ENCODE measurements at places on chromosomes 11 and 22. TPM values are rescaled to one million over a fixed set of nuclear protein-coding genes. Genes with fewer than 3 reads are reported as not detected.
A peak's percentile ranks its signal among the peaks of the same experiment; 100 is the strongest.

Gene CDK2AP2
- 17.7 TPM for total RNA-seq

GRCh38 chr11:119584193-119585042 lies 144.6 kb downstream of the NECTIN1 start:
- DNase-seq = no peak

GRCh38 chr22:49079027-49079725 lies 748.5 kb downstream of the BRD1 start:
- DNase-seq = no peak

GRCh38 chr11:103942646-103943045 lies 93.8 kb upstream of the DDI1 start:
- no peak for DNase-seq

Gene USH1C
- total RNA-seq = not detected

Gene OR52I1
- not detected for total RNA-seq

- DNase-seq = peak; percentile 93
Measured at GRCh38 chr11:353179-353873, 16.0 kb upstream of the B4GALNT4 start.

GRCh38 chr11:64868904-64869570 lies 9.4 kb downstream of the EHD1 start:
- peak; percentile 53 for DNase-seq

Gene COA4
- total RNA-seq = 53.8 TPM

Gene MMP8
- total RNA-seq = not detected

Gene SCUBE1
- total RNA-seq = 6.9 TPM

GRCh38 chr11:27401833-27402316 lies 38.9 kb upstream of the CCDC34 start:
- DNase-seq = no peak

GRCh38 chr11:44306052-44306917 lies 3.7 kb downstream of the ALX4 start:
- DNase-seq = no peak

Gene NPTXR
- 18.3 TPM for total RNA-seq

- DNase-seq = no peak
Measured at GRCh38 chr11:33931067-33931466, 39.2 kb upstream of the LMO2 start.

- DNase-seq = peak; percentile 37
Measured at GRCh38 chr22:21642584-21643448, 714 bp downstream of the SDF2L1 start.

DNA sequence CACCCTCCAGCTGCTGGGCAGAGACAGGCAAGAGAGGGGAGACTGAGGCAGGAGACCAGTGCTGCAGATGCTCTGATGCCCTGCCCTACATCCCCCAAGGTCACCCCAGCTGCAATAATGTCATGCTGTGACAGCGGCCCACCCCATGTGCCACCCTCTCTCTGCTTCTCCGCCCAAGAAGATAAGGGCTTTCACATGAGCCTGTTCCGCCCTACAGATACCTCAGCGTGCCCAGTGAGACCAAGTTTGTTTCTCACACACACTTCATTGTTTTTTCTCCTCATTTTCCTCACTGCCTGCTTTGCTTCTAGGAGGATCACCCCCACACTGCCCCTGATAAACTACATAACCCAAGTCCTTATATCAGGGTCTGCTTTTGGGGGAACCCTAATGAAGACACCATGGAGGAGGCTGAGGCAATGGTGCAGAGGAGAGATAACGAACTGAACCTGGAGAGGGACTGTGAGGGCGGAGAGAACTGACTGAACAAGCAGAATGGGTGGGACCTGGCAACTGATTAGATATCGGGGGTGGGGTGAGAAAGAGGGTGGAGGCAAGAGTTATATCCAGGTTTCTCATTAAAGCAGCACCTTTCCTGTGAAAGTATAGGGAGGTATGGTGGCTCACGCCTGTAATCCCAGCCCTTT lies 37.5 kb upstream of the TSKU start:
- DNase-seq = no peak

DNA sequence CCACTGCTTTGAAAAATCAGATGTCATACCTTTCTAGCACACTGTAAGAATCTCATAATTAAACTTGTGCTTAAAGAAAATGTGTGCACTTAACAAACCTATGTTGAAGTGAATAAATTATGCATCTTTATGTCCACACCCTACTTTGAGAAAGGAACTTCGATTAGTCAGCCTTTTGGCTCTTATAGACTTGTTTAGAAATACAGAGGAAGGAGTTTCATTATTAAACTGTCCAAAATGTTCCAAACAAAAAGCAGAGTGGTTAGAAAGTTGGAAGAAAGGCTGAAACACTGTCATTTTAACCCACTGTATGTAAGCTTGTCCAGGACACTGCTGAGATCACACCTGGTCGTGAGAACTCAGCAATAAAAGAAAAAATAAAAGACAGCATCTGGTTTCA lies 863.2 kb upstream of the CHORDC1 start:
- DNase-seq = no peak

DNA sequence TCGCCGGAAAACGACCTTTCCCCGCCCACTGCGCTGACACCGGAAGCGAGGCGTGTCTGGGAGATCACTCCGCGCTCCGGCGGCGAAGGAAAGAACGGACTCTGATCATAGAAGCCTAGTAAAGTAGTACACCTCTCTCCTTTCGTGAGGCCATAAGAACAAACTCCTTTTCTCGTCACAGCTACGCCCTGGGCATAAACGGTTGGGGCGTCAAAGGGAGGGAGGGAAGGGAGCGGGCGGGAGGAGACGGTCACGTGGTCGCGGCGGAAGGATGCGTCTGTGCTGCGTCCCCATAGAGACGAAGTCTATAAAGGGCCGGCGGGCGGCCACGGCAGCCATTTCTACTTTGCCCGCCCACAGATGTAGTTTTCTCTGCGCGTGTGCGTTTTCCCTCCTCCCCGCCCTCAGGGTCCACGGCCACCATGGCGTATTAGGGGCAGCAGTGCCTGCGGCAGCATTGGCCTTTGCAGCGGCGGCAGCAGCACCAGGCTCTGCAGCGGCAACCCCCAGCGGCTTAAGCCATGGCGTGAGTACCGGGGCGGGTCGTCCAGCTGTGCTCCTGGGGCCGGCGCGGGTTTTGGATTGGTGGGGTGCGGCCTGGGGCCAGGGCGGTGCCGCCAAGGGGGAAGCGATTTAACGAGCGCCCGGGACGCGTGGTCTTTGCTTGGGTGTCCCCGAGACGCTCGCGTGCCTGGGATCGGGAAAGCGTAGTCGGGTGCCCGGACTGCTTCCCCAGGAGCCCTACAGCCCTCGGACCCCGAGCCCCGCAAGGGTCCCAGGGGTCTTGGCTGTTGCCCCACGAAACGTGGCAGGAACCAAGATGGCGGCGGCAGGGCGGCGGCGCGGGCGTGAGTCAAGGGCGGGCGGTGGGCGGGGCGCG lies at the start of gene ATF4:
Gene ATF4, plus strand, starts transcription at position 337 of the 880 bp plus-strand sequence. CDS start 884 bp downstream, outside the sequence.
- DNase-seq = peak; percentile 93

DNA sequence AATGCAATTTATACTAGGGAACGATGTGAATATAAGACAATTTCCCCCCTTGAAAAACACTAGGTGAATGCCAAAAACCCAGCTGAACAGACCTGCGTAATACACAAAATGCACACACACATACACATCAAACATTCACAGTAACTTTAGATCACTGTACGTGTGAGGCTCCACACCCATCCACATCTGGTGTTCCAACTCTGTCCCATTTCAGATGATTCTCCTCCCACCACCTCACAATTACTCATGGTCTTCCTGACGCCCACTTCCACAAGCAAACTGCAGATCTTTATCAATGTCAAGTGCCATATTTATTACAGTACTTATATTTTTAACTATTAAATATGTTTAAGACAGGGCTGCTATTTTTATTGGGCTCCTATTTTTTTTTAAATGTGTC lies 57.8 kb upstream of the TENM4 start:
- no peak for DNase-seq

DNA sequence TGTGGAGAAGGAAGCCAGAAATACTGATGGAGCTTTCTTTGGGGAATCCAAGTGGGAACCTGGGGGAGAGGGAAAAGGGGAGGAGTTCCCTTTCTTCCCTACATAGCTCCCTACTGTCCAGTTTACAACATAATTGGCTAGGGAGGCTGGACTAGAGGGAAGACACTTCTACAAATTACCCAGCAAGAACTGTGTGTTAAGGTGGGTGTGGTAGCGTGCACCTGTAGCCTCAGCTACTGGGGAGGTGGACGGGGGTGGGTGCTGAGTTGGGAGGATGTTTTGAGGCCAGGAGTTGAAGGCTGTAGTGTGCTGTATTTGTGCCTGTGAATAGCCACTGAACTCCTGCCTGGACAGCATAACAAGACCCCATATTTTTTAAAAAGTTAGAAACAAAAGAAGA lies 74.0 kb downstream of the NAV2 start:
- no peak for DNase-seq

Gene PIH1D2
- total RNA-seq = 2.4 TPM

- no peak for DNase-seq
Measured at GRCh38 chr22:44179196-44179988, 1.3 kb upstream of the PARVG start.

DNA sequence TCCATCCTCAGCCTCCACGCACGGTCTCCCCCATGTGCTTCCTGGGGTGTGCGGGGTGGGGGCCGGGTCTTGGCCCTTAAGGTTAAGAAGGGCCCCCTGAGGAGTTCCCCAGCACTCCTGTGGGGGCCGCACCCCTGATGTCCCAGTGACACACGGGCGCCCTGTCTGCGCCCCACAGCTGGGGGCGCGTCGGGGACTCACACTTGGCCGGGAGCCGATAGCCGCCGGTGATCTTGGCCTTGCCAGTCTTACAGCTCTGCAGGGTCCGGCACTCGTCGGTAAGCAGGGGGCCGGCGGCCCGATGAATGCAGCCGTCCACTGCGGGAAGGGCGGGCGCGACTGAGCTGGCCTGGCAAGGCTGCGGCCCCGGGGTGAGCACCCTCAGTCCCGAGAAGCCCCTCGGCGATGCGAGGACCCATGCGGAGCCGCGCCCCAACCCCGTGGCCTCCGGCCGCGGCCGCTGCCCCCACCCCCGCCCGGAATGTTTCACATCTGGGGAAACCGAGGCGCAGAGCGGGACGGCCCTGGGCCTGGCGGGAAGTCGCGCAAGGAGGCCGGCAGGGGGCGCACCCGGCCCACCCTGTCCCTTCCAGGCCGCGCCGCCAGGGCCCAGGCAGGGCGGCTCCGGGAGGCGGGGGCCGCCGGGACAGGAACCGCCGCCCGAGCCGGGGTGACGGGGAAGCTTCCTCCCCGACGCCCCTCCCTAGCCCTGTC lies 13.9 kb downstream of the OTUB1 start:
- peak; percentile 81 for DNase-seq

DNA sequence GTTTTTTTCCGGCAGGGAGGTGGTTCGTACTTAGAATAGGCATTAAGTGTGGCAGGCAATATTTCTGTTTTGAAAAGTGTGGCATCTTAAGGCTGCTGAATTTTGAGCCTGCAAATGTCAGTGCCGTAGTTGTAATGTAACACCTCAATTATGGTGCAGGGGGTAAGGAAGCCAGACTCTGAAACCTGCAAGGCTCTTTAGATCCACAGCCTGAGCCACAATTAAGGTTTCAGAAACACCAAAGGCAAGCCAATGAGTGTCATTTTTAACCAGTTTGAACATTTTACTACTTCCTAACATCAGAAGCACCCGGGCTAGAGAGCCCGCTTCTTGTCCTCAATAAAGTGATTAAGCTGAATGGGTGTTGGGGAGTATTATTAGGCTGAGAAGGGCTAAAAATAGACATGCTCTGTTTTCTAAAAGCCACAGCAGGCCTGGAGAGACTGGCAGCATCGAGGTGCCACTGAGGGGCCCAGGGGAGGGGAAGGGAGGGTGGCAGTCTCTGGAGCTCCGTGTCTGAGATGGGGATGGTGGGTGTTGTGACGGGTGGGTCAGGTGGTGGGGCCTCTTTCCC lies 113.4 kb downstream of the ZBTB16 start:
- DNase-seq = no peak

GRCh38 chr22:46878191-46878948 lies 115.9 kb downstream of the TBC1D22A start:
- no peak for DNase-seq

Gene NDUFS8
- 138 TPM for total RNA-seq

Gene TRIM51
- not detected for total RNA-seq

Gene CLMP
- total RNA-seq = 25.3 TPM

Gene ASPHD2
- 1.4 TPM for total RNA-seq

Gene MORC2
- total RNA-seq = 20.1 TPM

GRCh38 chr11:57432149-57432561 lies 5.2 kb upstream of the SLC43A3 start:
- DNase-seq = no peak

Gene CCDC73
- total RNA-seq = 0.50 TPM

Gene ANKK1
- 2.4 TPM for total RNA-seq

- no peak for DNase-seq
Measured at GRCh38 chr11:46216019-46216764, 61.3 kb upstream of the CREB3L1 start.

- DNase-seq = no peak
Measured at GRCh38 chr11:14418801-14419417, 59.9 kb upstream of the RRAS2 start.

- DNase-seq = no peak
Measured at GRCh38 chr11:118287006-118287405, 17.5 kb upstream of the CD3E start.

Gene SHISA8
- total RNA-seq = not detected

- peak; percentile 78 for DNase-seq
Measured at GRCh38 chr11:63537293-63538101, 889 bp downstream of the PLAAT4 start.

- no peak for DNase-seq
Measured at GRCh38 chr11:65077451-65077850, 6.4 kb downstream of the CDCA5 start.

Gene OR11H1
- total RNA-seq = not detected

Gene HBE1
- not detected for total RNA-seq

Gene PGR
- 21.7 TPM for total RNA-seq

Gene DEPDC7
- 2.5 TPM for total RNA-seq

Gene MRGPRD
- total RNA-seq = not detected

Measured in ovary (tissue), 10 donors.